ENCODE measurements at places on chromosomes 6 and 20. TPM values are rescaled to one million over a fixed set of nuclear protein-coding genes. Genes with fewer than 3 reads are reported as not detected.

TP53TG5 gene
- total RNA-seq = not detected

HFE gene
- 12.4 TPM for total RNA-seq

GRM1 gene
- total RNA-seq = 0.19 TPM

SH3BGRL2 gene
- total RNA-seq = 15.2 TPM

BPIFB1 gene
- not detected for total RNA-seq

LGSN gene
- 0.46 TPM for total RNA-seq
